NB4 (cell line): ENCODE measurements at places on chromosomes 6 and 20.

- no peak for DNase-seq
Measured at GRCh38 chr6:166940643-166941068, 15.7 kb downstream of the RNASET2 start.

DNA sequence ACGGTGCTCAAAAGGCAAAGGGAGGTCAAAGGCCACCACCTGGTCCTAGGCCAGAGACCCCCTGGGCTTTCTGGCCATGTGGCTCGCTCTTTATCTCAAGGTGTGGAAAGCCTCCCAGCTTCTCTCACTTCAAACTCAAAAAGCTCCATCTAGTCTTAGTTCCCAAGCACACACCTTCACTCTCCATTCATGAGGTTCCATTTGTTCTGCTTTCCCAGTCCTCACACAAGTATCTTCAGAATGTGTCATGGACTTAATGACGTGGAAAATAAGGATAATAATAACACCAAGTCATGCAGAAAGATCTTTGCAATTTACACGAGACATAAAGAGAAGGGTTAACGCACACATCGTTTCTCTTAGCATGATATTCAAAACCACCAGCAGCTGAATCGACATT is 219.3 kb downstream of the GMDS start:
- no peak for DNase-seq

GRCh38 chr20:19426356-19426755 is 213.9 kb downstream of the SLC24A3 start:
- no peak for DNase-seq

DNA sequence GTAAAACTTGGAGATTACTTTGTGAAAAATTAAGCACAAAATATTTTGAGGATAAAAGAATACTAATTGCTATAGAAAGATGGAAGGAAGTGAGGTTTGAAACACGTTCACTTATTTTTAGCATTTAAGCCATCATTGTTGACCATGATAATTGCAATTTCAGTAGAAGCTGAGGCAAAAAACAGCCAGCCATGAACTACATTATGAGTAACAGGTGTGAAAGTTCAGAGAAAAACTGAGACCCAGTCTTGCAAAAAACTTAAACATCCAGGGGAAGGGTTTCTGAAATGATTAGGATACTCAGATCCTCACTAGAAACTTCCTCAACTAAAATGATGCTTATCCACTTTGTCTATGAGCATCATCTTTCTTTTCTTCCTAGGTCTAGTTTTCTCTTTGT is 619.4 kb downstream of the PHF3 start:
- no peak for DNase-seq

DNA sequence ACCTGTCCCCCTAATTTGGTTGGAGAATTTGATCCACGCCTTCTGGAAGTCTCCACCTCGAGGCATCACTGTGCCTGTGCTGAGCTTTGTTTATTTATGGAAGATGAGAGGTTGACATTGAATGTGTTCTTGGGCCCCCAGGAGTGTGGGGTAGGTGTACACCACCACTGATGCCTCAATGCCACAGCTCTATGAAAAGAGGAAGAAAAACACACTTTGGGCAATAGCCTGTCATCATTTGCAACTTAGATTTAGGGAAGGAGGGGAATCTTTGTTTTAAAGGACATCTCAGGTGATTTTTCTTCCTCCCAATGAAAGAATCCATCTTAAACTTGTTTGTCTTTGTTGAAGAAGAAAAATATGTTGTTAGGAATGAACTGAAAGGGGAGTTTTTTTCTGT is 42.6 kb downstream of the TBC1D7 start:
- DNase-seq: no peak

DNA sequence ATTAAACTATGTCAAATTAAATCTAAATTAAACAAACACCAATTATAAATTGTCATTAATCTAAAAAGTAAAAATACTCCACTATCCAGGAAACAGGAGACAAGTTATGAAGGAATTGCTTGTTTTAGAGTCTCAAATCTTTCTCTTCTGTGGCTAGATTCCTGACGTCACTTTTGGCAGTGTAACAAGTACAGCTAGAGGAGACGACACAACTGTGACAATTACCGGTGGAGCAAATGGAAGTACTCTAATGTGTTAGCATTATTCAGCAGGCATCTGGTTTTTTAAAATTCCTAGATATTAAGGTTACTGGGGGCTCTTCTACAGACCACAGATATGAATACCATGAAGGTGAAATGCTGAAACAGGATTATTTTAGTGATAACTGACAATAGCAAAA is 1042.7 kb downstream of the EPHA7 start:
- DNase-seq: no peak

- DNase-seq: no peak
Measured at GRCh38 chr6:19902201-19902600, 65.0 kb downstream of the ID4 start.
